ENCODE measurements at places on chromosomes 12 and 14.
A peak's percentile ranks its signal among the peaks of the same experiment; 100 is the strongest.

- DNase-seq: no peak
These were observed 72.4 kb downstream of the HECTD4 start for GRCh38 chr12:112309797-112310196.

GRCh38 chr12:45292486-45293195, 76.7 kb downstream of the ANO6 start:
- DNase-seq: peak; percentile 65

DNA sequence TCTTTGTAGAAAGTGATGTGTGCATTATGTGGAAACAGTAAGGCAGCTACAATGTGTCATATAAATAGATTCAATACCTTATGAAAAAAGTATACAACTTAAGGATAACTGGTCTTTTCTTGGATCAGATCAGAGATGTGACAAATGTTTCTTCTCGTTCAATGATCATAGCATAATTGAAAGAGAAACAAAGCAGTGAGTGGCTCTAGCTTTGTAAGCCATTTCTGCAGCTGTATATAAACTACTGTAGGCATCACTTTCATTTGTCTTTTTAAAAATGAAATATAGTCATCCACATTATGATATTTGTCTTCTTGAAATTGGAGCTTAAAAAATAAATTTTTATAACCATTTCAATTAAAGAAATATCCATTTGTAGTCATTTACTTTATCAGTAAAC, 63.8 kb upstream of the LMO3 start:
- DNase-seq: no peak

DNA sequence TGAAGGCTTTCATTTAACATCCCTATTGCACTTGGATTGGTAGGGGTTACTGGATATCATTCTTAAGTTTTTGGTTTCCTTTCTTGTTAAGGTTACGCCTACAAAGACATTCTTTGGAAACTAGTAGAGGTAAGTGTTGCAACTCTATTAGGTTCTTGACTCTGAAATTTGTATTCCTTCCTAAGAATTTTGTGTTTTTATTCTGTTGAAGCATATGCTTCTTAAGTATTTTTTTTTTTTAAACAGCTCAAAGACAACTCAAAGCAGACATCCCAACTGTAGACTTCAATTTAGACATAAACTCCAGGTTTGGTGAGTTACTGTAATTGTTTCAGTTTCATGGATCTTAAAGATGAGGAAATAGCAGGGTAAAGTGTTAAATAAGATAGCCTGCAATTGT, 1.1 kb upstream of the RBMS2 start:
- DNase-seq: no peak

DNA sequence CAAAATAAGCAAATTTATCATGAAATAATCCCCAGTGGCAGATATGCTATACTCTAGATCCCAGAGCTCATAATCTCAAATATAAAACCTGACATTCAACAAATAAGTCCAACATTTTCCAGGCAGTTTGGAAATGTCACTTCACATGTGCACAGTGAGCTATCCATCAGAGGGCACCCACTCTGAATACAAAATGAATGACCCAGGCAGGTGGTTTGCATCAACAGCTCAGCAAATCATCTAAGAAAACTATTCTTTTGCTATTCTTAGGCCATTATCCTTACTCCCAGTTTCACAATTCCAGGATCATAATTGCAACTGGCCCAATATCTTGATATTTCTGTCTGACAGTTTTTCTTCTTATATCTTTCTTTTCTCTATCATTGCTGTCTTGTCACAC, 38.5 kb downstream of the TRIM9 start:
- DNase-seq: no peak

DNA sequence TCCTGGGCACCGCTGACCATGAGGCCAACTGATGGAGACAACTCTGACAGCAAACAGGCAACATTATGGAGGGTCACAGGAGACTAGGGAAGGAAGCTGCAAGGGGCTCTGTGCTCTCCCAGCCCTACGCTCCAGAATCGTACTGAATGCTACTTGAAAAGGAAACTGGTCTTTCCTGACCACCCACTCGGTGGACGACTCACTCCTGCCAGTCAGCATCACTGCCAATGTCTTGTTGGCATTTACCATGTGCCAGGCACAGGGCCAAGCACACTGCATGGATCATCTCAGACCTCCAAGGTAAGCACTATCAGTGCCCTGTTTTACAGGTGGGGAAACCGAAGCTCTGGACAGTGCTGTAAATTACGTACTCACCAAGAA, 38.0 kb downstream of the CCDC85C start:
- DNase-seq: no peak

DNA sequence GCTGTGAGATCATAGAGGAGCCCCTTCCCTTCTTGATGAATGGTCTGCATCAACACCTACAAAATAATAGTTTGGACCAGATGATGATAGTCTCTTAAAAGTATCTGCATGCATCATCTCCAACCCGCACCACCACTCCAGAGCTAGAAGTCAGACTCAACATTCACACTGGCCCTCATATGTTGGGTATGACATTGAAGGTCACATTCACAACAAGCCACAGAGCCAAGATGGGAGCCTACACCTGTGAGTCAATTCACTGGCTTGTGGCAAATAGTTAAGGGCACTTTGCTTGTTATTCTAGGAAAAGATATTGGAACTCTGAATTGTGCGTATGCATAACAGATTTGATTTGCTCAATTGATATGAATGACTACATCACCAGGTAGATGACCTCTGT, 1197.9 kb downstream of the VRK1 start:
- DNase-seq: no peak

DNA sequence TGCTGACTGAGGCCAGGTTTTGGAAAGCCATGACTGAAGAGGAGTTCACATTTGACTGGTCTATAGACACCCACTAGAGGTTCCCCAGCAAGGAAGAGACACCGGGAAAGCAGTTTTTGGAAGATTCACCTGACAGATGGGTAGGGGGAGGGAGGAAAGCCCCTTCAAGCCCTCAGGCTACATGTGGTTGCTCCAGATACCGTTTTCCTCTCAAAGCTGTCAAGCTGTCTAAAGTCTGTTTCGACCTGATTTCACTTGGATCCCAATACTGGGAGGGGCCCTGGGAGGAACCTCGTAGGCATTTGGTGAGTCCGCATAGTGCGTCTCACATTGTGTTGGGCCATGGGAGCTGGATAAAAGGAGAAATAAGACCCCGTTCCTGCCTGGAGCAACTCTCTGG, 1.7 kb upstream of the LRP1 start:
- DNase-seq: no peak

GRCh38 chr12:54068418-54069070, 14.9 kb downstream of the HOXC4 start:
- DNase-seq: no peak

DNA sequence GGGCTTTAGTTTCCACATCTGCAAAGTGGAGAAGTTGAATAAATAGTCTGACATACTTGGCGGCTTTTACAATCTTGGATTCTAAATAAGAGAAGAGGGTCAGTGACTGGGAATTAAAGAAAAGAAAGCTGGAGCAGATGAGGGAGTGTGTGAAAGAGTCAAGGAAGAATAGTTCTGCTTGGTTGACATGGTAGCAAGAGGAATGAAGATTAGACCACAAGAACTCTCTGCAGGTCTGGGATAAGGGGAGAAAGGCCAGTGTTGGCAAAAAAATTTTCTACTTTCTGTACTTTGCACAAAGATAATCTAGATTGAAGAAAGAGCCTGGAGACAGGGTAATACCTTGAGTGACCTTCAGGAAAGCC, 5.9 kb downstream of the ITGB7 start:
- DNase-seq: no peak

- no peak for DNase-seq
These were observed 183.3 kb upstream of the CDKN3 start for GRCh38 chr14:54213536-54213935.

DNA sequence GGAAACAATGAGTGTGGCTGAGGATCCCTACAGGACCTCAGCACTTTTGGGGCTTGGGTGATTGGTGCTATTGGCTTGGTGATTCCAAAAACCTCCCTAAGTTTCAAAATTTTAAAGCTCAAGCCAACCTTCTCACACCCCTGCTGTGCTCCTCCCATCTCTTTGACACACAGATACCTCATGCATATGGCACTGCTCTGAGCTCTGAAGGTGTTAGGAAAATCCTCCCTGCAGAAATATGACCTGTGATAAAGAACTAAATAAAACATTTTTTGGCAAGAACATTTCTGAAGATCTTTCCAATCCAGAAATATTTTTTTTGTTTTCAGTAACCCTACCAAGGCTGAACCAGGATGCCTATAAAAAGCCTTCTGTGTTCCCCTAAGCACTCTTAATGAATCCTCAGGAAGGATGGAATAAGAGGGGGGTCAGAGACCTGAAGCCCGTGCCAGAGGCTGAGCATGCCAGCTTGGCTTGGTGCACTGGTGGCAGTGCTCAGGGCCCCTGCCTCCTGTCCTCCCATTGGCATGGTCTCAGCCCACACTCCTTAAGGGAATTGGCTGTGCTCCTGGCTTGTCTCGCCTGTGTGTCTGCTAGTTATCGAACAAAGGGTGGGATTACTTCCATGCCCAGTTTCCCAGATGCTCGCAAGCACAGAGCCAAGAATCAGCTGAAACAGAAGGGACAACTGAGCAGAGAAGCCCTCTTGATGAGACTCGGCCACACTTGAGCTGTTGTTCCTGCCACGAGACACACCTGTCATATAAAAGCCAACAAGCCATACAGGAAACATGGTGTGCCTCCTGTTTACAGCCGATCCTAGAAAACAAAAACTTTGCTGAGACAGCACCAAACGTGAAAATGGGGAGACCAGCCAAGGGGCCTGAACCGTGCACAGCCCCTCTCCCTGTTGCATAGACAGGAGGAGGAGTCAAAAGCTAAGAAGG, 132.7 kb upstream of the EEA1 start:
- DNase-seq: no peak

DNA sequence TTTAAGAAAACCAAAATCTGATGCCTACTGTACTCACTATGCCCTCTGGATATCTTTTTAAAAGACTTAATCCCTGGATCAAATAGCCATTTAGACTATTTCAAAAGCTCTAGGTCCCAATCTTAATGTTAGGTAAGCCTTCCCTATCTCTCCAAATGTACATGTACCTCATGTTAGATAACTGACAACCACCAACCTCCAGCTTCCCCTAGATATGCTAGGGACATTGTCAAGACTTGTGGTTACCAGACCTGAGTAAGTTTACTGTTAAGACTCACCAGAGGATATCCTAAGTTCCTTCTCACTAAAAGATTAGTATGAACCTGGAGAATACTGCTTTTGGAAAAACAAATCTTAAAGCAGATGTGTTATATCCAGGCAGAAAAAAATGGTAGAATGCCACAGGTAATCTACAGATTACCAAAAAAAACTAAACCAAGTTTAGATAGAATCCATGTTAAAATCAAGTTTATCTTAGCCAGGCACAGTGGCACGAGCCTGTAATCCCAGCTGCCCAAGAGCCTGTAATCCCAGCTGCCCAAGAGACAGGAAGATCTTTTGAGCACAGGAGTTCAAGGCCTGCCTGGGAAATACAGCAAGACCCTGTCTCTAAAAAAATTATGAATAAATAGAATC, 9.7 kb downstream of the NAP1L1 start:
- DNase-seq: no peak

DNA sequence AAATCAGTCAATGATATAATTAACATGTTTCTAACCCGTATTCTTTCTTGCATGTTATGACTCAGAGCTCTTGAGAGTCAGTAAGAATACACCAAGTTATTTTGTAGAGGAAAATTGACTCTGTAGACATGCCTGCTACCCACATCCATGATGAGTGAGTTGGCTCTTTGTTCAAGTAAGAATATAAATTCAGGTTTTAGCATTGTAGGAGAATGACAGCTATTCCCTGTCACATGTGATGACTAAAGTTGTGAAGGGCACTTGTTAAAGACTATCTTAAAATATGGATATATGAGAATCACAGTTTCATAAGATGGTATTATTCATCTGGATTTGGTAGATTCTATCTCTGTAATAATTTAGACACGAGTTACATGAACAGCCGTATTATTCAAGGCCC, 209.1 kb downstream of the CCDC59 start:
- DNase-seq: no peak

- DNase-seq: no peak
These were observed 745.7 kb downstream of the DIO2 start for GRCh38 chr14:79465651-79466050.

DNA sequence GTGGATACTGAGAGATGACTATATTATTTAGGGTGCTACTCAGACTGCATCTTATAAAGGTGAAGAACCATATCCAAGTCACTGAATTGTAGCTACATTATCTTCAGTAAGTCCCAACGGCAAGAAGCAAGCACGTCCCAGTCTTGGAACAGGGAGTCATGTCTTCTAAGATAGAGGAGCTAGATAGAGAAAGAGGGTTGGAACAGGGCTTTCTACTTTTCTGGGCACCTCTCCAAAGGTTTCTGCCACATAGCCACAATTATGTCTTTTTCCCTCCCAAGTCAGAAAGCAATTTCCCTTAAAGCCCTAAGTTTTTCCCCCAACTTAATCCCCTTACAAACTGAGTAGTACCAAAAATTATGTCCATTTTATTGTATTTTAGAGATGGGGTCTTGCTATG, 22.4 kb downstream of the MAPK1IP1L start:
- no peak for DNase-seq

- DNase-seq: no peak
These were observed 105.5 kb upstream of the MAP1LC3B2 start for GRCh38 chr12:116453631-116454030.

DNA sequence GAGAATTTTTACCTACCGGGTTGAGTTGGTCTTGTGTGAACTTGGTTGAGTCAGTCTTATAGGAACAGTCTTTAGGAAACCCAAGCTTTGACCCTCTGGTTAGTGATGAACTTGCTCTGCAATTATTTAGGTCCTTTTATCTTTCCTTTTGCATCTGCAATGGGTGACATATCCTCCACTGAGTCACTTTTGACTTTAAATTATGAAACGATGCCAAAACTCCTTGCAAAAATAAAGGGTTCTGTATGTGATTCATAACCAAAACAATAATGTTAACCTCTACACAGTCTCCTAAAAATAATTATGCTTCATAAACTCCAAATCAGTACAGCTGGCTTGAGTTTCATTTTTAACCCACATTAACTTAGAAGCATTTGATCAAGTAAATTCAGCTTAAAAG, 979.4 kb downstream of the GALC start:
- DNase-seq: no peak
